ENCODE measurements at places on chromosomes 4 and X.

DNA sequence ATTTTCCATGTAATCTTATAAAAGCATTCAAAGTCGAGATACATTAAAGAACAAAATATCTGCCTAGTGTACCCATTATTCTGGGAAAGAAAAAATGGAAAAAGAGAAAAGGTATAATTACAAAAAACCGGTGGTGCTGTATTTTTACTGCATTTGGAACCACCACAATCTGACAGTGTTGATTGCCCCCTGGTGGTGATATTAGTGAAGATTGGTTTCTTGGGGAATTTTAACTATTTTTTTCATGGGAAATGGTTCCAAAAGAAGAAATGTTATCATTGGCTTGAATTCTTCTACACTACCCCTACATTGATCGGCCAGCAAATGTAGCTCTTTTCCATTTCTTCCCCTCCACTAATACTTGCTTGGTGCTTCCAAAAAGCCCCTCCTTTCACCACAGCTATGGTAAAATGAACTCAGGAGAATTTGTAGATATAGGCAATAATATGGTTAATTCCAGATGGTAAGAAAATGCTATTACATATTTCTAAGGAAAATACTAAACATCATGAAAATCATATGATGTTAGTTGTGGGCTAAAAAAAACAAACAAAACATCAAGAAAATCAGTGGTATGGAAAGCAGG is 50.0 kb downstream of the COX18 start:
- peak; percentile 41 for DNase-seq

DNA sequence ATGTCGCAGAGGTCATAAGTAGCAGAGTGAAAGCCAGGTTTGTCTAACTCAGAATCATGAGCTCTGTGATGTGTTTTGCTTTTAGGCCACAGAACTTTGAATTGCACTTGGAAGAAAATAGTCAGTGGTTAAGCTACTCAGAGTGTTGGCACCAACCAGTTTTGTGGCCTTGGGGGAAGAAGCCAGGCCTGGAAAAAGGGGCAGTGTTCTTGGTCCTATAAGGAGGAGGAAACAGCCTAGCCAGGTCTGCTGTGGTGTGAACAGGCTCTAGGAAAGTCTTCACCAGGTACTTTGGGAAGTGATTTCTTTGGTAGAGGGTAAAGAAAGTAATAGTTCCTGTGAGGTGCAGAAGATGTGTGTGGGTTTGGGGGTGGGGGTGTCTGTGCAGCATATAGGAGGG is 49.2 kb downstream of the FHIP1A start:
- no peak for DNase-seq

DNA sequence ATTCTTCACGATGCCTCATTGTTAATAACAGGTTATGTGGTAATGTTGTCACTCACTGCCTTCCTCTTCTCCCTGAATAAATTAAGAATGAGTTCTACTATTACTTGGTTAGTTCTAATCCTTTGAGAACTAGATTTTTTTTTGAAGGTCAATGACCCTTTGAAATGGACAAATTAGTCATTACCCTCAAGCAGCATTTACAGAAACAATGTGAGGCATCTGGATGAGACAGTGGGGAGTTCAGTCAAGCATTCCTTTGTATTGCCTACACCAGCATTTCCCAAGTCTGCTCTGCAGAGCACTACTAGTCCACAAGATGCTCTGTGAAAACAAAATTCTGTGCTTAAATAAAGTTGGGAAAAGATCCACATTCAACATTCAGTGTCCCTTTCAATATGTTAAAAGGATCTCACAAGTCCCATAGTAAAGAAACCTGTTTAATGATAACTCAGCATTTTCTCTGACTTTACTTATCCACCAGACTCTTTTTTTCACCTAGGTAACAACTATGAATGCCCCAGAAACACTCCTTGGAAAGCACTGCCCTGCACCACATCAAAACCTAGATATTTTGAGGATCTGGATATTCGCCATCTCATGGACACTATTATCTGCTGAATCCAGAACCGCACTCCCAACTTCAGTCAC is 60.6 kb downstream of the CHRDL1 start:
- DNase-seq, result no peak

DNA sequence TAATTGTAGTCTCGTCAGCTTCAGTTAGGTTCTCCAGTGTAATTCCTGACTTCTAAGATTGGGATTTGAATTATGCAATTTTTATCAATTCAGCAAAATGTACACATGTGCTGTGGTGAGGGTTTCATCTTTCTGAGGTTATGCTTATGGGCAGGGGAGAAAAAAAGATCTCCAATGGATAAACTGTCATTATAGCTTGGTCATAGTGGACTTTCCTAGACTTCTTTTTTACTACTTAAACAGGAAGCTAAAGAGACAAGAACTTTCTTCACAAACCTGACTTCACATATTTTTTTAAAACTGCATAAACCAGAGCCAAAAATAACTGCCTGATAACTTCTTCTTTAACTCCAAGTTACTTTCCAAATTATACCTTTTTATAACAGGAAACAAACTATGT is 21.7 kb upstream of the SPP1 start:
- no peak for DNase-seq

DNA sequence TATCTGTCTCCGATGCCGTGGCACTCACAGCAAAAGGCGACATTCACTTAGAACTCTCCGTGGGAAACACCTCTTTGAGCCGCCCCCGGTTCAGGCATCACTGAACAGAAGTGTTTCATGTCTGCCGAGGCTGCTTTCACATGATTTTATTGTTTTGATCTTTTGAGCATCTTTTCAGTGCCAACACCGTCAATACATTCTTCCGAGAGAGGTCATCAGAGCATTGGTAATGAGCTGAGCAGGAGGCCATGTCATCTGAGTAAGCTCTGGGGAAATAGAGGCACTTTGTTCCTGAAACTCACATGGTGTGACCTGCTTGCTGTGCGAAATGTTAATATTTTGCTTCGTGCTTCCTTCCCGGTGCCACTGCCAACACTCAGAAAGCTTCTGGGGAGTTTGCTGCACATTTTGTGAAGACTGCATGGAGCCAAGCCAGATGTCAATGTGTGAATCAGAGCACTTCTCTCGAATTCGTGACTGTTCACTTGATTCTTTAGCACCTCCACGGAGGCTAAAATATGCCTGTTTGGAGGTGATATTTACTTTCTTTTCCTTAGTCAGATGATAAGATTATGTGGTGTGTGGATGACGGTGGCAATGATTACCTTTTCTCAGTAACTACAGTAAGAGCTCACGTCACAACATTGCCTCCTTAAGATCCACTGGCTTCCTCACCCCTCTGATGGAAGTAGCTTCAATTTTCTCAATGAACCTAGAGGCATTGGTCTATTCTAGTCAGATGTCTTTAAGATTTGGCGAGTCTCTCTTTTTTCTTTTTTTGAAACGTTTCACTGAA is 222.3 kb upstream of the HS3ST1 start:
- no peak for DNase-seq

DNA sequence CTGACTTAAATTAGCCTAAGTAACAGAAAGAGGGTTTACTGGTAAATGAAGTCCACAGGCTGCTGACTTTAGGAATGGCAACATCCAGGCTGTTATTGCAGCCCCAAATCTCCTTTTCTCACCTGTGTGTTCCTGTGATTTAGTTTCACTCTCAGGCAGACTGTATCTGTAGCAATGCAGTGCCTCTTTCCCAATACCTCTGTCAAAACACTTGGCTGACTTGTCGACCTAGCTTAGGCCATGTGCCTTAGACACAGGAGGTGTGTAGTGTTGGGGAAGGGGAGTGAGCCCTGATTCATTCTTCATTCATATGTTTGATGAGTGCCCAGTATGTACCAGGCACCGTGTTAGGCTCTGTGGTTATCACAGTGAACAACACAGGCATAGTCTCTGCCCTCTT is 46.9 kb downstream of the JADE3 start:
- DNase-seq, result no peak

DNA sequence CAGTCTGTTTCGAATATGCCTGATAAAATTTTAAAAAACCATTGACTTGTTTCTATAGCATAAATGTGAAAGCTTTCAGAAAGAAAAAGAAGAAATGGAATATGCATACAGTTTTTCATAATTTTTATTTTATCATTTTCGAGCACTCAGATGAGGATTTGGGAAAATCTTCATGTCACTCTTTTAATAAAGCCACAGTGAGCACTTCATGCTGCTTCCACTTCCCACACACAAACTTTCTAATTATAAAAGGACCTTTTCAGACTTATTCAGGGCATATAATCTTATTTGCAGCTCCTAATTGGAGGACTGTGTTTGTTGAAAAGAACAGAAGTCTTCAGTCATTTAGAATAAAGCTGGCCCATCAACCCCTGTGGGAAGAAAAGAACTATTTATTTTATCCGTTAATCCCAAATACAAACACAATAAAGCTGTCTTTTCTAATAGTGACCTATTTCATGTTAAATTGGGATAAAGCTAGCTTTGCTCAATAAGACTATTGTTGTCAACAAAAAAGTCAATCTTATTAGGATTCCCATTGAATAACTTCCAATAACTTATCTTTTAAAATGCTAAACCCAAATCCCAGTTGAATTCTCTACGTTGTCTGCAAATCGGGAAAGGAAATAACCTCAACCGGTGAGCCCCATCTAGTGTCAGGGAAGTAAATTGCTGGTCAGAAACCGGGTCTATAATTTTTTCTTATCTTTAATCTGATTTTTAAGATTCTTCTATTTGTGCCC is 211.5 kb downstream of the PDGFRA start:
- DNase-seq, result no peak

GRCh38 chr4:76200771-76201231 is 12.8 kb downstream of the SCARB2 start:
- DNase-seq, result no peak

DNA sequence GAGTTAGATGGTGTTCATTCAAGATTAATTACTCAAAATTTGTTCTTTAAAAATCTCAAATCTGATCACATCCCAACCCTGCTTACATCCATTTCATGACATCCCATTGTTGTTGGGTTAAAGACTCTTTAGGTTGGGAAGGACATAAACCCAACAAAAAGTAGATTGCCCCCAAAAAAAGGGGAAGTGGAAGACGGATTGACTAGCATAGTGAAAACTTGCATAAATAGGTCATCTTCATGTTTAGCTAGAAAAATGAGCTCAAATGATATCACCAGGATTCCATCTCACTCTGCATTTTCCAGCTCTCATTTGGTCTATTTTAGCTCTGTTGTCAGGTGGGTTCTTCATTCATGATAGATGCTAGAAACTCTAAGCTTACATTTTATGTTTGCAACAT is 18.5 kb upstream of the TET2 start:
- DNase-seq, result no peak

DNA sequence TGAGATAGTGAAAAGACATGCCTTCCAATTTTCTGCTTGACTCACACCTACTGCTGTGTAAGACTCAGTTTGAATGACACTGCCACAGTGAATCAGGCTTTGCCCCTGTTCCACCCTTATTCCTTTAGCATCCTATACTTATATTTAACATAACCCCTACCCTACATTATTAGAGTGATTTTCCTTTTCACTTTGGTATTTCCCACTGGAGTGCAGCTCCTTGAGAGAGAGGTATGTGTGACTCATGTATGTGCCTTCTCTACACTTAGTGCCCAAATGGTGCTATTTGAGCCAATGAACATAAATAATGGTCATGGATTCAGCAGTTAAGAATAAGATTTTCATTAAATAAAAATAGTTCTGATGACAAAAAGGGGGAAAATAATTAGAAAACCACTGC is 69.5 kb downstream of the RRAGB start:
- no peak for DNase-seq

DNA sequence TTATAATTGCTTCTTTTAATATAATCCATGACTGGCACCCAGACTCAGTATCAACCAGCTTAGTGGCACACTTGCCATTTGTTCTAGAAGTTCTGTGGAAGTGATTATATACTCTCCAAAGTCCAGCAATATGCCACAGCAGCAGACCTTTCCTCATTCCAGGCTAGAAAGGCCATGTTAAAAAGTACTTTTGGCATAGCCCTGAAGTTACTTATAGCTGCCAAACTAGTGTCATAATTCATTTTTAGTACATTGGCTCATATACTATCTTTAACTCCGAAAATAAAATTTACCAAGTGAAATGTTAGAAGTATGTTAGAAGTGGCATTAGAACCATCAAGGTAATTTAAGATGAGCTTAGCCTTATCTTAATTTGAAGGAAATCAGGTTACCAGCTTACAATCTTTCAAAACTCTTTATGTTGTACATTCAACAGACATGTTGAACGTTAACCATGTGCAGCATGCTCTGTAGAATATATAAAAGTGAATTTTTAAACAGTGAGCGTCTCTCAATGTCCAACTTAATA is 714.2 kb upstream of the LCORL start:
- no peak for DNase-seq

GRCh38 chr4:87746001-87746400 is 53.4 kb upstream of the IBSP start:
- DNase-seq, result no peak

DNA sequence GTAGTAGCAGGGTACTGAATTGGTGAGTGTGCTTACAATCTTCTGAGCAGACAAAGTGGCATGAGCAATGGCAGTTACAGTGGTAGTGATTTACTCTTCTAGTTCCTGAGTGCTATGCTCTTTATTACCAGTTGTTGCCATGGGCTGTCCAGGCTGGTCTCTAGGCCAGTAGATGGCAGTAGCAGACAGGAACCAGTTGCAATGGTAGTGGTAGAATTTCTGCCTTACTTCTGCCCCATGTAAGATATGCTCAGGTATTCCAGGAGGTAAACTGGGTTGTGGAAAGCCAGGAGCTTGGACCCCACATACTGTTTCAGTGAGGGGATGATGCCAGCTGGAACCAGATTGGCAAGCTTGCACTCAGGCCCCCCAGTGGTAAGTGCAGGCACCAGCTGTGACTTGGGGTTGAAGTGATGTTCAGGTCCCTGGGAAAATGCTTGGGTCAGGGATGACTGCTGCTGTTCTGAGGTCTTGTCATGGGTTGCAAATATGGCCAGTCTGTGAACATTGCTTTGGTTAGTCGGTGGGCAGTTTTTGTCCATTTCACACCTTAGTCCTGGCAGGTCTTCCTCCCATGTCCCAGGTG is 63.0 kb upstream of the ZXDB start:
- DNase-seq, result peak; percentile 19

DNA sequence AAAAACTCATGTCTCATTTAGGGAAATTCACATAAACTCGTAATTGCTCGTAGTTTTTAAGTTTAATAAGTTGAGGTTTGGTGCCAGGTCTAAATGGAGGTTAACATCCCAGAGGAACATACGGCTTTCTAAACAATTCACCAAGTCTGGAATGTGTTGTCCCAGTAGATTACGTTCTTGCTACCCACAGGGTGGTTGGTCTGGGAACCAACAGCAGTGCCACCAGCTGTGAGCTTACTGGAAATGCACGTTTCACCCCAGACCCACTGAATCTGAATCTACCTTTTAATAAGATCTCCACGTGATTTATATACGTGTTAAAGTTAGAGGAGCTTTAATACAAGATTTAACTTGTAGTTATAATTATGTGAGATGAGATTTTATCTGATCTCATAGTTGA is 134.3 kb downstream of the BMPR1B start:
- no peak for DNase-seq
